IPS DF 6.9 (cell line): ENCODE measurements at places on chromosomes 7 and 10.

DNA sequence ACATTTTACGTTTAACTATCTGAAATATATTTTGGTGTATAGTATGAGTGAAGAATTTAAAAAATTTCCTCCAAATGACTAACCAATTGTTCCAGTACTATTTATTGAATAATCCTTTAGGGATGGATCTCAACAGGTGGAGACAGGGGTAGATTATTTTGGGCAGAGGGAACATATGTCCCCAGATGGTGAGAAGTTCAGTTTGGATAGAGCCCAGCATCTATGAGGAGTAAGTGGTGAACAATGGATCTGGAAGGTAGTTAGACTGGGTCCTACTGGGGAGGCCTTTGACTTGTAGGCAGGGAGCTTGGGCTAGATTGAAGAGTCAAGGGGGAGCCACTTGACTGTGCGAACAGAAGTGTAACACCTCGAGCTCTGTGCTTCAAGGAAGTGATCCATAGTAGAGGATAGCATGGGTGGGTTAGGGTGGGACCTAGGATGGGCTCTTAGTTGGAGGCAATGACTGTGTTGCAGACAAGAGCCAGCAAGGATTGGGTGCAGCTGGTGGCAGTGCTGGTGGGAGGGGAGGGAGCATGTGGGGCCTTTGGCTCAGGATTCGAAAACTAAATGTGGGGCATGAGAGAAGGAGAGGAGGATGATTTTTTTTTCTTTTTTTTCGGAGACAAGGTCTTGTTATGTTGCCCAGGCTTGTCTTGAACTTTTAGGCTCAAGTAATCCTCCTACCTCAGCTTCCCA is 3.9 kb upstream of the PURB start:
- DNase-seq, result no peak

DNA sequence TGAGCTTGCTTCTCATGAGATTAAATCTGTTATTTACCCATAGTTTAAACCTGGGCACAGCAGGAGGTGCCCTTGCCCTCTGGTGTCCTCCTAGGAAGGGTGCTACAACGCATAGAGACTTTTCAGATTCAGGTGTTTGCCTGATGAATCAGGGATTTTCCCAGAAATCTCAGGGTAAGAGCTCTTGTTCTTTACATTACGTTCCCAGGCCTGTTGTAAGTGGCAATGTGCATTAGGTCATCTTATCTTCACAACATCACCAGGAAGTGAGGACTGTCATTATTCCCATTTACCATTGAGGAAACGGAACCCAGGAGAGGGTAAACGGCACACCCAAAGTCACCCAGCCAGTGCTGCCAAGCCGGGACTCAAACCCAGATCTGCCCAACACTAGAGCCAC is 73.0 kb downstream of the NHLRC2 start:
- no peak for DNase-seq

DNA sequence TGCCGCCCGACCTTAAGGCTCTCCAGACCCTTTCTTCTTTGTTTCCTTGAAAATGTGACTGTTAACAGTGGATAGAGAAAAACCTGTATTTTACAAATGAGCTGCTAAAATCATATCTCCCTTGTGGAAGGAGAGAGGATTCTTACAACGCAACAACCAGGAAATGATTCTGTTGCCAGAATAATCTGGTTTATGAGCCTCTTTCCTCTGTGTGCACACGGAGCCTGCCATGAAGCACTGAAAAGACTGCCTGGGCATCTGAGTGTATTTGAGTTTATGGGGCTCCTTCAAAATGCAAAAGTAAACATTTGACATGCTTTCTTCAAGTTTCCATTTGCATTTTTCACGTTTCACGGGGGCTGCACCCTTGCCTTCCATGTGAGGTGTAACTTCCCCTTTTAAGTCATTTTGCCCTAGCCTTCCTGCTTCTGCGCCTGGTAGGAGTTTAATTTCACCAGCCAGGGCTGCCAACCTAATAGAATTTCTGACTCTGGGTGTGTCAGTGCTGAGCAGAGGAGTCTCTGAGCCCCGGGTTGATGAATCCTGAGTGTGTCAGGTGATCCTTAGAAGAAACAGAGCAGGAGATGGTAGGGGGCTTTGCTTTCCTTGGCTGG is 101.2 kb downstream of the GRB10 start:
- no peak for DNase-seq

- DNase-seq, result no peak
These were observed 390.4 kb downstream of the CALN1 start for GRCh38 chr7:72021716-72022115.

DNA sequence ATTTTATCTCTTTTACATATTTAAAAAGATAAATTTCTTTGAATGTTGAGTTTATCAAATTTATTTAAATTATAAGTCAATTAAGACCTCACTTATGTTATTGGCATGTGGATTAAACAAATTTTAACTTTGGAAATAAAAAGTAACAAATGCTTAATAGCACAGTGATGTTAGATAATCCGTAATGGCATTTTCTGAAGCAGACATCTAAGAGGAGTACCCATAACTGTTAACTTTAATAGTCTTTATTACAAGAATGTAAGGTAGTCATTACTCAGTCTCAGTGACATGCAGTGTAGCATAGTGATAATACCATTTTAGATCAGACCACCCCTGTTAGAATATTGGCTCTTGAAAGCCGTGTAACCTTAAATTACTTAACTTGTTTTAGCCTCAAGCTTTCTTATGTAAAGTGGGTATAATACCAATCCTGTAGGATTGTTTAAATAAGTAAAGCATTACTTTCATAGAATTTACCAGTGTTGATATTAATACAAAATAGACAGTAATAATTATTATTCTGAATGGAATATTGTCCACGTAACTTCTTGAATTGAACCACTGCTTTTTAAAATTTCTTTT is 4.3 kb downstream of the PHYHIPL start:
- DNase-seq, result no peak

DNA sequence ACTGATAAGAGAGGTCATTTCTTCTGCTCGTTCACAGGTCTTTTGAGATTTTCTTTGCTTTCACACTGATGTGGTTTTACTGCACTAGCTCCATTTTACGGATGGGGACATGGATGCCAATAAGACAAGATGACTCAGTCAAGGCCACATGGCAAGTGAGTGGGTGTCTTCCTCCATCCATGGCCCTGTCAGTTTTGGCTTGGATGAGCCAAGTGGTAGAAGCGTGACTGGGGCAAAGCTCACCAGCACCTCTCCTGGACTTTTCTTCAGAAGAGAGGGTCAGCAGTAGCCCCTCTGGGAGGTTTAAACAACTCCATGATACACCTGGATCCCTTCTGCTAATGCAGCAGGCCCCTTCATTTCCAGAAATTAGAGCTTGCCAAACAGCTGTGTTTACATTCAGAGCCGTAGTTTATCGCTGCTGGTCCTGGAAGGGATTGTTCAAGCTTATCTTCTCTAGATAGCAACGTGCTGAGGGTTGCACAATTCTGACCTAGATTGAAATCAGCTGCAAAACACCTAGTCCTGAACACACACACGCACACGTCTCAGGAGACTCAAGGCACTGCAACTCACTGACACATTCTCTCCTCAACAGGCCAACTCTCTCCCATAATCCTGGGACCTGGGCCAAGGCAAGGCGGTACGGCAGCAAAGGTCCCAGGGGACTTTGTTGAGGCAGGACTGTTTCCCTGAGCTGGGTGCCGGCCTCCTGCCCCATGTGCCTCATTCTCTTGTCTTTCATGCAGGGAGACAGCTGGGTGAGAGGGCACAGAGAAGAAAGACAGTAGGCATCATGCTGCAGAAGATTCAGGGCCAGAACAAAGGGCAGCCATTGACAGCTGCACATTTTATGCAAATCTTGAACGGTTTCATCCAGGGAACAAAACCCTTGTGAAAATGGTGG is 14.2 kb upstream of the PDCD4 start:
- DNase-seq, result no peak

DNA sequence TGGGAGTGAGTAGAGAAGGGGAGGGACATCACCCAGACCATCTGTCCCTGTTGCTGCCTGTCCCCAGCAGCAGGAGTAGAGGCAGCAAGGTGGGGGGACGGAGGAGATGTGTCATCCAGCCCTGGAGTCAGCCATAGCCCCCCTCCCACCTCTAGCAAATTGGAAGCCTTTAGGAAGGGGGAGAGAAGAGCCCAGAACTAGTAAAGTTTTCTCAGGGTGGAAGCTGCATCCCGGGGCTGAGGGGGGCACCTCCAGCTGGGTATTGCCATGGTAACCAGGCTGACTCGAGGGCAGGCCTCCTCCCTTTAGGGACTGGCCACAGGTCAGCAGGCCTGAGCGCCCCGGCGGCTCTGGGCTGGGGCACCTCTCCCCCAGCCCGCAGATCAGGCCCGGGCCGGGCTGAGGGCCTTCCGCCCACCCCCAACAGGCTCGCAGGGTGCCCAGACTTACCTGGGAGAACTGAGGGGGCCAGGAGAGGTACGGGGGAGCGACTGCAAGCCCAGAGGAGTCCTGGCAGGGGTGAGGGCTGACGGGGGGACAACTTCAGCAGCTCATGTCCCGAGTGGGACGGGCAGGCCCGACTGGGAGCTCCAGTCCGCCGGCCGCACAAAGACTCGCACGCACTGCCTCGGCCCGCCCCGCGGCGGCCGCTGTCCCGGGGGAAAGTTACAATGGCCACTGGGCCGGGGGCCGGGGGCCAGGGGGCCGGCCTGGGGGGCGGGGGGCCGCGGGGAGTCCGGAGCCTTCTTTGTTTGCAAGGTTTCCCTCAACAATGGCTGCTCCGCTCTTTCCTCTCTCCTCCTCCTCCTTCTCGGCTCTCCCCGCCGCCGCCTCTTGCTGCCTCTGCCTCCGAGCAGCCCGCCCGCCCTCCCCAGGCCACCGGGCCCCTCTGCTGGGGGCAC is 6.0 kb downstream of the LDB1 start:
- no peak for DNase-seq

- DNase-seq, result no peak
These were observed 277.6 kb upstream of the SORCS1 start for GRCh38 chr10:107442035-107442505.
